ENCODE measurements at places on chromosomes 13 and 19.

DNA sequence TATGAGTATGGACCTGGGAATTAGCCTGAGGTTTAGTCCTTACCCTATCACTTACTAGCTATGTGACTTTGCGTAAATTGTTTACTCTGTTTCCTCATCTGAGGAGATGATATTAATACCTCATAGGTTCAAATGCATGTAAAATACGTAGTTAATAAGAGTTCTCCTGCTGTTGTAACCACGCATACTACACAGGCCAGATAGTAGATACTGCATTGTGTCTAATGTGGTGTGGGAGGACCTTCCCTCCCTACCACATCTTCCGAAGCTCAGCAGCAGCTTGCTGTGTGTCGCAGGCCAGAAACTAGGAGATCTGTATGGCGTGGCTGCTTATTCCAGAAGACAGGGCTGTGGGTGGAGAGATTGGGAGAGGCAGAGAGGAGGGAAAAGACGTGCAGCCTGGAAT lies 23.0 kb downstream of the GTF2F2 start:
- DNase-seq: no peak

DNA sequence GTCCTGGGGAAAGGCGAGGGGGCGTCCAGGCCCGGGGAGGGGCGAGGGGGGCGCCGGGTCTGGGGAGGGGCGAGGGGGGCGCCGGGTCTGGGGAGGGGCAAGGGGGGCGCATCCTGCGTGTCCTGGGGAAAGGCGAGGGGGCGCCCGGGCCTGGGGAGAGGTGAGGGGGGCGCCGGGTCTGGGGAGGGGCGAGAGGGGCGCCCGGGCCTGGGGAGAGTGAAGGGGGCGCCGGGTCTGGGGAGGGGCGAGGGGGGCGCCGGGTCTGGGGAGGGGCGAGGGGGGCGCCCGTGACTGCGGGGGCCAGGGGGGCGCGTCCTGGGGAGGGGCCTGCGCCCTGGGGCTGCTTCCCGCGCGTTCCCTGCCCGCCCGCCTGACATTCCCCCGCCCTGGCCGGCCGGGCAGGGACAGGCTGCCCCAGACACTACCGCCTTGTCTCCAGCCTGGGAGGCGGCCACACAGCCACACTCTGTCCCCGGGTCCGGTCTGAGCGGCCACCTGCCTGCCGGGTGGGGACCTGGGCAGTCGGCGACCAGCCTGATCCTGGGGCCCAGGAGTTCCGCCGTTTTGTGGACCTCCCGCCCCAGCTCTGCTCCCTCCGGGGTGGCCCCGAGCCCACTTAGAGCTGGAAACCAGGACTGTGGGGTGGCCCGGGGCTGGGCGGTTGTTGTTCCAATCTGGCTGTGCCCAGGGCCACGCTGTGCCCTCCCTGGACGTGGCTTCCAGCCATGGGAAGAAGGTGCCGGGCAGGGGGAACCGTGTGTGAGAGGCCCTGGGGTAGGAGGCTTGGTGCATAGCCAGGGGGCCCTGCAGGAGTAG lies 11.8 kb downstream of the PALM start:
- no peak for DNase-seq

- no peak for DNase-seq
Measured at GRCh38 chr13:32737679-32738078, 151.4 kb downstream of the PDS5B start.

DNA sequence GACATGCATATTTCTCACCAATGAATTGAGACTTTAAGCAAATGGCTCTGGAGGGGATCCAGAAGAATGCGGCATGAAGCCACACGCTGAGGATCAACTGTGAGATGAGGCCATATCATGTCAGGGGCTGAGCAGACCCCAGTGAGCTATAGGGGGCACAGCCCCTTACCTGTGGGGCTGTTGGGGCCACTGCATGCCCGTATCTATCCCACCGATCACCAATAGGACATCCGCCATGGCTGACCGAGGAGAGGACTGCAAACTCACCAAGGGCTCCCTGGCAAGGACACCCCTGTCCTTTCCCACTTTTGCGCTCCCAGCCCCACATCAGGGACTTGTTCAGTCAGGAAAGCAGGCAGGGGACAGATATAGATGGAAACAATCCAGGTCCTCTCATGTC lies 78.0 kb downstream of the SERP2 start:
- no peak for DNase-seq

All from activated CD4-positive, CD25-positive, alpha-beta regulatory T cell (primary cell).